ENCODE measurements at places on chromosomes 2 and 18.

DNA sequence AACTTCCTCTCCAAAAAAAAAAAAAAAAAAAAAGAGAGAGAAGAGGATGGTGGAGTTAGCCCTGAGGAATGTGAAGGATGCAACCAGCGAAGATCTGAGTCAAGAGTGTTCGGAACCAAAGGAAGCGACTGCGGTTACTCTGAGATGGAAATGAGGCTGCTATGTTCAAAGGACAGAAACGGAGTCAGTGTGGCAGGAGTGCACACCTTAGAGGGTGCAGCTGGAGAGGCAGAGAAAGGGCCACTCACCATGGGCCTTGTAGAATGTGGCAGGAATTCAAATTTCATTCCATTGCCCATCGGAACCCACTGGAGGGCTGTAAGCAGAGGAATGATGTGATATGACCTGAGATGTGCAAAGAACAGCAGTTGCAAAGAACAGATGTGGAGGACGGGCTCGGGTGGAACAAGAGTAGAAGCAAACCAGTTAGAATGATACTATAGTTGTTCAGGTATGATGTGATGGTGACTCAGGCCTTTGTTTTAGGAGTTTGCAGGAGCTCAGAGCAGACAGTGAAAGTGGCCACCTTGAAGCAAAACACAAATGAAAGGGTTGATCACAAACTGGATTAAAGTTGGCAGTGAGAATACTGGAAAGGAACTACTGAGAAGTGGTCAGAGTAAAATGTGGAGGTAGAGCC is 22.6 kb downstream of the ITGA6 start:
- DNase-seq, result no peak

DNA sequence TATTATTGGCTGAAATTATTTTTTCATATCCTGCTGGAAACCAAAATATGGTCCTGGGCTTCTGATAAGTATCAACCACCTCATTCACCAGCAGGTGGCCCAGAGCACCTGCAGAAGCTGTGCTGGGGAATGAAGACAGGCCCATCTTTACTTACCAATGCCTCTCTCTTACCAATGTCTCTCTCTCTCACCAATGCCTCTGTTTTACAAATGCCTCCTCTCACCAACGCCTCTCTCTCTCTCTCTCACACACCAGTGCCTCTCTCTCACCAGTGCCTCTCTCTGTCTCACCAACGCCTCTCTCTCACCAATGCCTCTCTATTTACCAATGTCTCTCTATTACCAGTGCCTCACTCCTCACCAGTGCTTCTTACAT is 2.3 kb upstream of the MAL start:
- DNase-seq, result no peak

- DNase-seq, result peak; percentile 10
Measured at GRCh38 chr2:197152451-197153228, 157.9 kb downstream of the ANKRD44 start.

DNA sequence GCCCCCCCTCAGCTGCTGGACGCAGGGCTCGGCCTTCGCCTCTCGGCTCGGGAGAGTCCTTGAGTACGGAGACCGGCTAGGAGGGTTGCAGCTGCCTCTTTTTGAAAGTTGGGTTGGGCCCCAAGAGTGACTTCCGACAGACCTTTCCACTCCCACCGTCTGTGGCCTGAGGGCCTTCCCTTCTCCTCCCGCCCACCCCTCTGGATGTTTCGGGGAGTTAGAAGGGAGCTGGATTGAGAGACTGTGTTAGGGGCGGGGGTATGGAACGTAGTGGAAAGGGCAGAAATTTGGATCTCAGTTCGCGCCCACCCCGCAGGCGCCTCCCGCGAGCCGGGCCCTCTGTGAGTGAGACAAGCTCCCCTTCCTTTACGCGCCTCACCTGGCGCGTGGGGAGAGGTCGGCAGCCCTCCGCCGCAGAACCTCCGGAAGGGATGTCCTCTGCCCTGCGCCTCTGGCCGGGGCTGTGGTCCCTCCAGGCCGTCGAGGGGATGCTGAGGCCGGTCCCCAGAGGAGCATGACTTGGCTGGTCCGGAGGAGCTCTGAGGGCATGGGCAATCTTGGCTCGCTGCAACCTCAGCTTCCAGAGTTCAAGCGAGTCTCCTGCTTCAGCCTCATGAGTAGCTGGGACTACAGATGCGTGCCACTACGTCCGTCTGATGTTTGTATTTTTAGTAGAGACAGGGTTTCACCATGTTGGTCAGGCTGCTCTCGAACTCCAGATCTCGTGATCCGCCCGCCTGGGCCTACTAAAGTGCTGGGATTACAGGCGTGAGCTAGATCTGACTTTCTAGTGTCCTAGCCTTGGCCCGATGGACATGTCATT is 15.9 kb downstream of the C2orf74 start:
- no peak for DNase-seq

GRCh38 chr18:79799619-79800370 is 2.1 kb downstream of the KCNG2 start:
- DNase-seq, result no peak

GRCh38 chr2:65636813-65637483 is 204.5 kb upstream of the SPRED2 start:
- no peak for DNase-seq

DNA sequence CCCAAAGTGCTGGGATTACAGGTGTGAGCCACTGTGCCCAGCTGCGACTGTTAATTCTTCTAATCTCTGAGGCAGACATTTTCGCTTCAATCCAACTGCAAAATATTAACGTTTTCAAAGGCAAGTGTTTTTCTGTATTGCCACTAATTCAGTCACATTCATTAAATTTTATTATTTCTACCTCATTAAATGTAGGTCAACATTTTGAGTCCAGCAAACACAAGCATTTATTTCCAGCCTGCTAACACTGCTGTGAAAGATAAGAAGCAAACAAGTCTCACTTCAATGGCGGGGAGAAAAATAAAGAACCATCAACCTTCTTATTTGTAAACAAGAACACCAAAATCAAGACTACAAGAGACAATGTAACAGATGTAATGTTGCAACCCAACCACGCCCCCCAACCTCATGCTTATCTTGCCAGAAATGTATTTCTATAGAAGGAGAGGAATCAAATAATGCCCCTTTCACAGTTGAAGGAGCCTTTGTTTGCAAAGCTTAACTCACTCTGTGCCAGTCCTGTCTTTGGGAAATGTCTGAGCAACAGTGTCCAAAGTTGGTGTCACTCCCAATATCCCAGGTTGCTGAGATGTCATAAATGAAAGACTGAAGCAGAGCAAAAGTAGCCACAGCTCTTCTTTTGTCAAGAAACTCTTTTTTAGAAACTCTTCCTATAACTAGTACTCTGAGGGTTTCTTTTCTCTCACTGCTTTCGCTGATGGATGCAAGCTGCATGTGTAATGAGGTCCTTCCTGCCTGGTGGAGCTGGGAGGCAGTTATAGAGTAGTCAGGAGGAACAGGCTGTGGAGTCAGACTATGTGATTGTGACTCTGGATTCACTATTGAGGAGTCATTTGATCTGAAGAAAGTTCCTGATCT is 8.6 kb downstream of the DOCK10 start:
- no peak for DNase-seq

GRCh38 chr18:52747869-52748268 is 407.9 kb downstream of the DCC start:
- DNase-seq, result no peak

- DNase-seq, result no peak
Measured at GRCh38 chr2:37705191-37705590, 33.7 kb upstream of the CDC42EP3 start.

DNA sequence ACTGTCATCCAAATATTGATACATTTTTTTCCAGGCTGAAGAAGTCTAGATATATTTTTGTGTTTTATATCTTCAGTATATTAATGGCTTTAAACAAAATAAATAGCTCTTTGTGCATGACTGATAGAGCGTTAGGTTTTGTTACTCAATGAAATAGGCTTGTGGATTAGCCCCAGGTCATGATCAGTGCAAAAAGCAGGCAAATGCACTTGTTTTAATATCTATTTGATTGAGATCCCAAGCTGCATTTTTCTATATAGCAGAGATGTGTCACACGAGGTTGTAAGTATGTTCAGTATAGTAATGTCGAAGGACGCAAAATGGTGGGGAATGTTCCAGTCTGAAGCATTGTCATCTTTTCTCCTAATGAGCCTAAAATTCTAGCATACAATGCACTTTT is 198.5 kb downstream of the ZNF407 start:
- no peak for DNase-seq

GRCh38 chr2:104938231-104938941 is 84.5 kb downstream of the POU3F3 start:
- no peak for DNase-seq

DNA sequence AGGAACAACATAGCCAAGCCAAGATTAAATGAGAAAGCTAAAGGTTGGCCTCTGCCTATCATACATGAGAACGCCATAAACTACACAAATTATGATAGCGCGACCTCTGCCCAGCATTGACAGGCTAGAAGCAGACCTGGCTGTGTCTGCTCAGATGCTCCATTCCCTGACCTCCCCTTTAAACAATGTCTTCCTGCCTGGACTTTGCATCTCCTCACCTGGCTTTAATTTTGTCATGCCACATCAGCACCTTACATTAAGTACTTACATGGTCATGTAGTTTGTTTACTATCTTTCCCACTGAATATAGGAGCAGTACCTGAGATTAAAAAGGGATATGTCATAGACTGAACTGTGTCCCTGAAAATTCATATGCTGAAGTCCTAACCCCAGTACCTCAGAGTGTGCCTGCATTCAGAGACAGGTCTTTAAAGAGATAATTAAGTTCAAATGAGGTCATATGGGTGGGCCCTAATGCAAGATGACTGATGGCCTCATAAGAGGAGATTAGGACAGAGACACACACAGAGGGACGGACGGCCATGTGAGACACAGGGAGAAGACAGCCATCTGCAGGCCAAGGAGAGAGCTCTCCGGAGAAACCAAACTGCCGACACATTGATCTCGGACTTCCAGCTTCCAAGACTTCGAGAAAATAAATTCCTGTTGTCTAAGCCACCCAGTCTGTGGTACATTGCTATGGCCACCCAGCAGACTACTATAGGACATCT is 103.7 kb downstream of the BIN1 start:
- DNase-seq, result no peak

- no peak for DNase-seq
Measured at GRCh38 chr18:35379421-35379820, 2.3 kb upstream of the ZNF396 start.
